Retinal pigment epithelial cell (primary cell): ENCODE measurements at places on chromosomes 5 and 9.
A peak's percentile ranks its signal among the peaks of the same experiment; 100 is the strongest.

DNA sequence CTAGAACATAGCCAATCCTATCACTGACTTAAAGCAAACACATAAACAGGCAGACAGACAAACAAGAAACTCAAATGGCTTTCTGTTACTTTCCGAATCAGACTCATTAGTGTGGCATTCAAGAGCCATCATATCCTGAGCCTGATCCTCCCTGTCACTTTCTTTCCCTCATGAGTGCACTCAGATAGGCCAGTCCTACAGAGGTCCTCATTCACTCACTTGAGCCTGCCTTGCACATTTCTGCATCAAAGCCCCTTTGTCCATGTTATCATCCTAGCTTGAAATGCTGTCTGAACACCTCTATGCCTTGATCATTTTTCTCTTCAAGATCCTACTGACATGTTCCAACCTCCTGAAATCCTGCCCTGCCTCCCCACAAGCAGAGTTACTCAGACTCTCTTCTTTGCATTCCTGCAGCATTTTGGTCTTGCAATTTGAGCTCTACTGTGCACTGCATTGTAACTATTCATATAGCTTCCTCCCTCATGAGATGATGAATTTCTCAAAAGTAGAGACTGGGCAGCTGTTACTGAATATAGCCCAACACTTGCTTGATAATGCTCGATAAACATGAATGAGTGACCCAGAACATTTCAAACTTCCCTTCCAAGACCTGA, 126.9 kb downstream of the PALM2AKAP2 start:
- no peak for DNase-seq

DNA sequence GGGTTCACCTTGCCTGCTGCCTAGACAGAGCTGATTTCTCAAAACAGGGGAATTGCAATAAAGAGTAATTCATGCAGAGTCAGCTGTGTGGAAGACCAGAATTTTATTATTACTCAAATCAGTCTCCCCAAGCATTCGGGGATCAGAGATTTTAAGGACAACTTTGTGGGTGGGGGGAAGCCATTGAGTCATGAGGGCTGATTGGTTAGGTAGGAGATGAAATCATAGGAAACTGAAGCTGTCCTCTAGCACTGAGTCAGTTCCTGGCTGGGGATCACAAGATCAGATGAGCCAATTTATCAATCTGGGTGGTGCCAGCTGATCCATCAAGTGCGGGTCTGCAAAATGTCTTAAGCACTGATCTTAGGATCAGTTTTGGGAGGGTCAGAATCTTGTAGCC, 159.1 kb upstream of the MAP1B start:
- DNase-seq = no peak

DNA sequence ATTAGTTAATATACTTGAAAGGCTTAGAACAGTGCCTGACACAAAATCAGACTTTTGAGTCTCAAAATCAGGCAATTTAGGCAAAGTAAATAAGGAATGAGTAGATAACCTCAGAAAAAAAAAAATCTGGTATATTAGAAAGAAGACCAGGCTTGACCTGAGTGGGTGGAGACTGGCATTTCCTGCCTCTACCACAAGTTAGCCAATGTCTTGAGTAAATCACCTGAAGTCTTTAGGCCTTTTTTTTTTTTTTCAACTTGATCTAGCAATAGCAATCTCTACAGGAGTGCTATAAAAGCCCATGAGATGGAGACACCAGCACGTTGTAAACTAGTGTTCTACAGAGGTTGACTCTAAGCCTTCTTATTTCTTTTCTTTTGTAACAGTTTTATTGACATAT, 104.2 kb upstream of the RASEF start:
- no peak for DNase-seq

GRCh38 chr5:81212211-81212751, 20.8 kb upstream of the CKMT2 start:
- DNase-seq = no peak

GRCh38 chr5:134131165-134131564, 16.7 kb downstream of the TCF7 start:
- no peak for DNase-seq

DNA sequence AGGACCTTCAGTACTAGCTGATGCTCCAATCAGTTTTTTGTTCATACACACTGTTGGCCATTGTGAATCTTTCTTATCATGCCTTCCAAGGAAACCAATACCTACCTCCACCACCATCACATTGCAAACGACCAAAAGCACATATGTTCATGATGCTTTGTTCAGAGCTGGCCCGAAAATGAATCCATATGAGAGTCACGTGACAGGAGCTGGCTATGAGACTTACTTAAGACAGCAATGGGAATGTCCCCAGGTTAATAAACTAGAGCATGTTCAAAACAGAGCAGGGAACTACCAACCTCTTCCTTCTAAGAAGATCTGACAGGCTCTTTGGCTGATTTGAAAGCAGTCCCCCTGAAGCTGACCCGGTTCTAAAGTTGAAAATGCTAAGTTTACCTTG, 93.5 kb downstream of the FGF1 start:
- DNase-seq = no peak

- DNase-seq = peak; percentile 66
These were observed 23.8 kb downstream of the SVEP1 start for GRCh38 chr9:110555551-110556331.

- DNase-seq = no peak
These were observed 25.9 kb downstream of the KIF2A start for GRCh38 chr5:62331921-62332320.

DNA sequence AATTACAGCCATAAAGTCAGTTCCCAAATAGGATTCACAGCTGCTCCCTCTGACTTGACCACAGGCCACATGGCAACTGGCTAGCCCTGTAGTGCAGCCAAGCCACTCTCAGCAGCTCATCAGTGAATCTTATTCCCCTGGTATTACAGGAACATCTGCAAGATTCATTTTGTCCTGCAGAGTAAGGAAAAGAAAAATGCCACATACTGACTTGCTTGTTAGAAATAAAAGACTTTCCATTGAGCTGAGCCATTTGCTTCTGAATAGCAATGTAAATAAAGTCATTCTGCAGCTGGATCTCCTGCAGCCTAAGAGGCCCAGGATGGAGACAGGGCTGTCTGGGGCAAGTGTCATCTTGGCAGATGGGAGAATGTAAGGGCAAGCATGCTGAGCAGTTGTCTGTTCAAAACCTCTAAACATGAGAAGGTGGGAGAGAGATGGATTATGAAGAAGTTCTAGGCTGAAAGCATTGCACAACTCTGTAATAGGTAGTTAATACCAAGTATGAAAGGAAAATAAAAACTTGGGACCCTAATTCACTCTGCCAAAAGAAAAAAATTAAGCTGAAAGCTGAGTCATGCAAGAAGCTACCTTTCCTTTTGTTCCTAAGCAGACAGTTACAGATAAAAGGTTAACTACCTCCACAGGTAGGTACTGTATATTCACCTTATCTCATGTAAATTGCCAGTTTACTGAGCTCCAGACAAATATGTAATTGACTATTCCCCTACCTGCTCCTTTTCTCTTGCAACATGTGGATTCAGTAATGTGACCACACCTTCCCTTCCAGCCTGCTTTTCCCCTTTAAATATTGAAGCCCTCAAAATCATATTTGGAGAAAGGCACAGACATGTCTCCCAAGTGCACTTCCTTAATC, 244.4 kb upstream of the RAI14 start:
- DNase-seq = no peak

DNA sequence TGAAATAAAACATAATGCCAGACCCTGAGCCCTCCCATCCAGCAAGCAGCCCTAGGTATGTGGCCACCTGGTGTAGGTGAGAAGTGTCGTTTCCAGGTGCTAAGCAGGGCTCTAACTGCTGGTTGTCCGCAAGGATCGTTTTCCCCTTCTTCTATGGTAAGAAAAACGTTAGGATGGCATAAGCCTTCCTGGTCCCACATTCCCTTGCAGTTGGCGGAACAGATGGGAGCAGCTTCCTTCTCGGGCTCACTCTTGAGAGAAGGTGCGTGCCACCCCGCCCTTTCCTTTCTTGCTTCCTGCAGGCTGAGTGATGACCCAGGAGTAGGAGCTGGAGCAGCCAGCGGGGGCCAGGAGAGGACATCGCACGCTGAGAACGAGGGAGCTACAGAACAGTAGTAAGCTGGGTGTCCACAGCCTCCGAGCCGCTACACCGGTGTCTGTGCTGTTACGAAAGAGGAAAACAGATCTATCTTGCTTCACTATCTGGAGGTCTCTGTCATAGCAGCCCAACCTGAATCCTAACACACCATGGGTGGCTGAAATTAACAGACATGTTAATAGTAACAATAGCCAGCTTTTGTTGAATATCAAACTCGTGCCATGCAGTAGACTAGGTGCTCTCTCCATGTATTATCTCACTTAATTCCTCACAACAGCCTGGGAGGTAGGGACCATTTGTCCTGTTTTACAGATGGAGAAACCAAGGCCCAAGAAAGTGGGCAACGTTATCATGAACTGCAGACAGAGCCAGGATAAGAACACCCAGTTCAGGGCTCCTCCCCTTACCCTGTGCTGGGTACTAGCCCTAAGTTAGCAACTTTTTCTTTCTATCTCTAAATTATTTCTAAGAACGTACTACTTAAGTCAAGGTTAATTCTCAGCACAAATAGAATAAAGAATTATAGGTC, 139.8 kb downstream of the COL23A1 start:
- no peak for DNase-seq

GRCh38 chr5:19125956-19126713, 861.9 kb downstream of the CDH18 start:
- DNase-seq = no peak

GRCh38 chr5:23330726-23331125, 176.7 kb upstream of the PRDM9 start:
- DNase-seq = no peak

GRCh38 chr5:107361945-107362344, 308.8 kb downstream of the EFNA5 start:
- DNase-seq = no peak

GRCh38 chr9:112605963-112606699, 111.8 kb downstream of the INIP start:
- no peak for DNase-seq

GRCh38 chr5:77066184-77066583, 20.9 kb downstream of the ZBED3 start:
- no peak for DNase-seq

GRCh38 chr5:141479776-141480175, 4.0 kb downstream of the PCDHGC3 start:
- DNase-seq = no peak

GRCh38 chr5:68139611-68140441, 75.7 kb upstream of the PIK3R1 start:
- DNase-seq = no peak

DNA sequence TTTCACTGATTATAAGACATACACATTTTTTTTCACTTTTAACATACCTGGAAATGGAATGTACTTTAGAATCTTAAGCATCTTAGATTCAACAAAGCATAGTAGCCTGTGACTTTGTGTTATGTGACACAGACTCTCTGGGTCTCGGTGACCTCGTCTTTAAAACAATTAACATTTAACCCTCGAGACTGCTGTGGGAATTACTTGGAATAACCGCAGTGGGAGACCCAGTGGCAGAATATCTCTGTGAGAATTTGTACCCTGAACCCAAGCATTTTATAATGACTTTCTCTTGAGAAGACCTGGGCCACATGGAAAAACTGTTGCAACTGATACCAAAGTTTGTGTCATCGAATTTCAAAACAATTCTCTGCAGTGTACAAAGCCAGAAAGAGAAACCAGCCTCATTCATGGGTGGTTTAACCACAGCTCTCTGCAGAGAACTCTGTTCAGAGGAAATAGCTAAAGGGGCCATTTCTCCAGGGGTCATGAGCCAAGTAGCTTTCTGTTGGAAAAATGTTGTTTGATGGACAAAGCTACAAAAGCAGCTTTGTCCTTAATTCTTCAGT, 10.0 kb upstream of the RETREG1 start:
- DNase-seq = no peak

DNA sequence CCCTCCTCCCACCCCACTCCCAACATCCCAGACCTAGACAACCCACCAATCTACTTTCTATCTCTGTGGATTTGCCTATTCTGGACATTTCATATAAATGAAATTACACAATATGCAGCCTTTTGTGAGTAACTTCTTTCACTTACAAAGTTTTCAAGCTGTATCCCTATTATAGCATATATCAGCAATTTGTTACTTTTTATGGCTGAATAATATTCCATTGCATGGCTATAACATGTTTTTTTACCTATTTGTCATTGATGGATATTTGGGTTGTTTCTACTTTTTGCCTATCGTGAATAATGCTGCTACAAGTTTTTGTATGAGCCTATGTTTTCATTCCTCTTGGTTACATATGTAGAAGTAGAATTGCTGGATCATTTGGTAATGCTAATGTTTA, 1.9 kb upstream of the KIF3A start:
- DNase-seq = no peak

DNA sequence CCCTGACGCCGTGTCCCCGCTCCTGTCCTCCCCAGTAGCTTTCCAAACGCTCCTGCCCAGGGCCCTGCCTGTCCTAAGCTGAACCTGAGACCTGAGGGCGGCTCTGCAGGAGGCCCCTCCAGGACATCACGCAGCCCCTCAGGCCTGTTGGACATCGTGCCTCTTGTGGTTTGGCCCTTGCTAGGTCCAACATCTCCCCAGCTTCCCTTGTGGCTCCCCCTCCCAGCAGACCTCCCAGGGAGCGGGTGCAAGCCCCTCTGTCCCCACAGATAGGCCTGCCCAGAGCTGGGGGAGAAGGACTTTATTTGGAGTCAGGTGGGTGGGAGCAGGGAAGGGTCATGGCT, 4.1 kb downstream of the OBP2B start:
- no peak for DNase-seq

- no peak for DNase-seq
These were observed 24.5 kb downstream of the ERGIC1 start for GRCh38 chr5:172858511-172858989.

DNA sequence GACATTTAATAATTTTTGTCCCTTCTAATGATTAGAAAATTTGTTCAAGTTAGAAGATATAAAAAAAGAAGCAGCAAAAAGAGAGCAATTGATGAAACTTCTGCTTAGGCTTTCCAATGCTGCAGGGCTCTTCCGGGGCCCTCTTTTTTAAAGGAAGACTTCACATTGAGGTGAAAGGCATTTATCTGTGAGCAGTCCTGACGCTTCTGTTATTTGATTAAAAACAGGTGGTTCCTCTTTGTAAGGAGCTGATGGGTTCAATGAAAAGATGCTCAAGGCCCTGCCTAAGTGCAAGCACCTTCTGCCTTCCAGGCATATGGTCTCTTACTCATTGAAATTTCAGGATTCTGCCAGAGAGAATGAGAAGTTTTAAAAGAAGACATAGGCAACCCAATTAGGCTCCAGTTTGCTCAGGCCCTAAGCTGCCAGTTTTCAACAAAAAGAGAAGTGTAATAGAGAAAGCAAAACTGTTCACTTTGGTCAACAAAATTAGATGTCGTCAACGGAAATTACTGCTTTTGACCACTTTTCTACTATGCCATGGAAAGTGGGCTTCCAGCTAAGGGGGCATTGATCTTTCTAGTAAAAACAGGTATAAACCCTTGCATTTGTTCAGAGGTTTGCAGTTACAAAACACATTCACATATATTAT, 100.2 kb downstream of the INSYN2B start:
- DNase-seq = no peak
